Body of pancreas (tissue), 4 donors: ENCODE measurements at places on chromosomes 6 and 20. TPM values are rescaled to one million over a fixed set of nuclear protein-coding genes. Genes with fewer than 3 reads are reported as not detected.

GRCh38 chr6:148608199-148608951 lies 138.5 kb upstream of the UST start:
- DNase-seq = no peak

DNA sequence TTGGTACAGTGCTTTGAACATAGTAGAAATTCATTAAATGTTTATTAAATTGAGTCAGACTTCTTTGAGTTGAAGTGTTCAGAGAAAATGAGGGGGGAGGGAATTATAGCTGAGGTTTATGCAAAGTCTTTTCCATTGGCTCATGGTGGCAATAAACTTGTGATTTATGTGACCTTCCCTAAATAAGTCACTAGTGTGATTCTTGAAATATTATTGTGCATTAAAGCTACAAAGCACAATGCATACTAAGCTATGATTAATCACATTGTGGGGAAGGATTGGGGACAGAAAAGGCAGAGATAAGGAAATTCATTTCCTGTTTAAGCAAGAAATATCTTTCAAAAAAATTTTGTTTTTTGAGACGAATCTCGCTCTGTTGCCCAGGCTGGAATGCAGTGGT lies 877.5 kb downstream of the TFAP2A start:
- DNase-seq = no peak

DNA sequence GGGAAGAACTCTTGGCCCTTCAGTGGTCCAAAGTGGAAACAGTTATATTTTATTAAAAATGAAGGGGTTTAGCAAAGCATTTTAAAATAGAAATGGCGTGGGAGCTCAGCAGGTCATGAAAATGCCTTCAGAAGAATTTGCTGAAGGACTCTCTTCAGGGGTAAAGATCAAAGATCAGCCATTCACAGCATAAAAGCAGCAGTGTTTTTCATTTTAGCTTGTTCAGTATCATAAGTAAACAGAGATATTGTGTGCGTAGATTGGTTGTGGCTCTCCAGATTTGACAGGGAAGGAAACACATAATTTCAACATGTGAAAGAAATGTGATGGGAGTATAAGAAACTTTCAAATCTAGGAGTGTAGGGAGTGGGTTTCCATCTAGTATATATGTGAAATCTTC lies 519.2 kb upstream of the MAP3K7 start:
- no peak for DNase-seq

The SLC22A23 gene
- 32.2 TPM for total RNA-seq
